Prostate gland (tissue), 2 donors: ENCODE measurements at places on chromosomes 2 and 18. TPM values are rescaled to one million over a fixed set of nuclear protein-coding genes. Genes with fewer than 3 reads are reported as not detected.
A peak's percentile ranks its signal among the peaks of the same experiment; 100 is the strongest.

- no peaks in the 10 kb centered on the region for H3K4me1 ChIP-seq
- no peaks in the 10 kb centered on the region for H3K36me3 ChIP-seq
- no peak overlapping the region for H3K4me3 ChIP-seq
- no peak for DNase-seq
These were observed 931.4 kb upstream of the ACVR2A start for GRCh38 chr2:146913476-146913875.

DNA sequence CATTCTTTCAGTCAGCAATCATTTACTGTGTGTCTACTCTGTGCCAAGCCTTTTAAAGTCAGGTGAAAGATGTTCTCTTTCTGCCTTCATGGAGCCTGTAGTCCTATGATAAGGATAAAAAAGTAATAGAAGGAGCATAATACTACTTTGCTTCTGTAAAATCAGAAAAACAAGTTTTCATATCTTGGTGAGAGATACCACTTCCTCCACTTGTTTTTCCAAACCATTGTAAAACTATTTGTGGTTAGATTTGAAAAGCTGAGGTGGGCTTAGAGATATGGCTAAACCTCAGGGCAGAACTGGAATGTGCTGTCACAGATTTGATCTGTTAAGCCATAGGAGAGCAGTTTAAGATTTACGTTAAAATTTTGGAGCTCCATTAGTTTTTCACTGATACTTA lies 104.7 kb upstream of the FAM117B start:
- DNase-seq = no peak
- no peaks in the 10 kb centered on the region for H3K4me1 ChIP-seq
- no peak overlapping the region for H3K4me3 ChIP-seq
- H3K27ac ChIP-seq = no peak overlapping the region

- no peaks in the 10 kb centered on the region for H3K4me1 ChIP-seq
- H3K27me3 ChIP-seq = no peaks in the 10 kb centered on the region
- no peak for DNase-seq
- no peak overlapping the region for H3K27ac ChIP-seq
- H3K36me3 ChIP-seq = no peaks in the 10 kb centered on the region
These were observed 23.7 kb downstream of the PCARE start for GRCh38 chr2:29050591-29050990.

DNA sequence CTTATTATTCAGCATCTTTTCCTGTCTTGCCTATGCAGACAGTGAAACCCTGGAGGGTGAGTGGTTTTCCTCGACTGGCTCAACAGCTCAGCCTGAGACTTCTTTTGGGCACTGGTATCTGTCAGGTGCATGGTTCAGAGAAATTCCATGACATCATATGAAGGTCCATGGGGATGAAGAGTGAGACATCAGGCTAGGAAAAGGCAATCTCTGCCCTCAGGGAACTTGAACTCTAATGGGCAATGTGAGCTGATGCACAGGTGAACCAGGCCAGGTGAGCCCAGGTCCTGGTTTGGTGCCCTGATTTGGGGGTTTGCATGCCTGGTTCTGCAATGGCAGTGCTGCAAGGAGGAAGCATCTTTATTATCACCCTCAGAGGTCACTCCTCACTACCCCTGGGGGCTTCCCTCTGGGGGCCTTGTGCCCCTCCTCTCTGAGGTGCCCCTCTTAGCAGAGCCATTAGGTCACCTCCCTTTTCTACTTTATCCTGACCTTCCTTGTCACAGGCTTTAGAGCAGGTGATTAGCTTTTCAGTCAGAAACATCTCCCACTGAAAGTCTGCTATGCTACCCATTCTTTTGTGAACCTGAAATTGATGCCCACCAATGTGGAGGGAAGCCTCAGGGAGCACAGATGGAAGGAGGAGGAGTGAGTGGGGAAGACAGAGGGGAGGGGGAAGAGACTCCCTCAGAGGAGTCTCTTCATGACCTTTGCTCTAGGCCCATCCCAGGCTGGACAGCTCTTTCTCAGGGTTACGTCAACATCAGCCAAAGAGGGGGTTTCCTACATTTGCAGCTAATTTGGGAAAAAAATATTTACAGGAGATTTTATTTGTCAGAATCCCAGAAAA lies 47.3 kb downstream of the MERTK start:
- DNase-seq = no peak
- peaks cover 16% of the 10 kb centered on the region for H3K4me1 ChIP-seq

DNA sequence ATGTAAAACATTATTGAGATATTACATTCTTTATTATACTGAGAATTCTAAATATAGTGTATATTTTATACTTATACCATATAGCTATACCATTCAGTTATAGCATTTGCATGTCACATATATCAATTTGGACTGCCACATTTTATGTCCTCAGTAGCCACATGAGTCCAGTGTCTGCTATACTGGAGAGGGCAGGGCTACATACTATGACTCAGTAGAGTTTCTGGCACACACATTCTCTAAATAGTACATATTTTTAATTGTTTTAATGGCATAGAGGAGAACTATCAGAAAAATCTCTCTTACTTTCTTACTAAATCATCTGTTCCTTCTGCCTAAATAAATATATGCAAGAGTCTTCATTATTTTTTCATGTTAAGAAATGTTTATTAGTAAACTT lies 55.4 kb upstream of the COL5A2 start:
- DNase-seq = no peak
- no peaks in the 10 kb centered on the region for H3K36me3 ChIP-seq
- H3K27me3 ChIP-seq = no peaks in the 10 kb centered on the region

- H3K36me3 ChIP-seq = no peaks in the 10 kb centered on the region
- no peaks in the 10 kb centered on the region for H3K4me1 ChIP-seq
- no peak overlapping the region for H3K4me3 ChIP-seq
- H3K27ac ChIP-seq = no peak overlapping the region
- H3K27me3 ChIP-seq = no peaks in the 10 kb centered on the region
These were observed 15.6 kb downstream of the IMPA2 start for GRCh38 chr18:11996907-11997306.

DNA sequence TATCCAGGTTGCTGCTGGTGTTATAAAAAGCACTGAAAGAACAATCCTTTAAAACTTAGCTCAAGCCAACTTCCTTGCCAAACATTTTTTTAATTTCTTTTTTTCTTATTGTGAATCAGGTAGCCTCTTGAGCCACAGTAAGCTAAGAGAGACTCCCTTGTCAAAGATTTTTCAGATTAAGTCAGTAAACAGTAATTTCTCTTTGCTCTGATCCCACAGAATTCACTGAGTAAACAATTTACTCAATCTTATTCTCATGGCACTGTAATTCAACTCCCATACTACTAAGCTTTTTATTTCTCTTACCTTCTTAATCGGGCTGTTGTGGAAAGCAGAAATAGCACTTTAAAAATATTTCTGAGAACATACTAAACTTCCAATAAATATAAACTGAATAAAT lies 82.7 kb downstream of the C2orf74 start:
- no peaks in the 10 kb centered on the region for H3K27me3 ChIP-seq
- no peak overlapping the region for H3K4me3 ChIP-seq
- H3K4me1 ChIP-seq = no peaks in the 10 kb centered on the region
- DNase-seq = no peak
- no peaks in the 10 kb centered on the region for H3K36me3 ChIP-seq

DNA sequence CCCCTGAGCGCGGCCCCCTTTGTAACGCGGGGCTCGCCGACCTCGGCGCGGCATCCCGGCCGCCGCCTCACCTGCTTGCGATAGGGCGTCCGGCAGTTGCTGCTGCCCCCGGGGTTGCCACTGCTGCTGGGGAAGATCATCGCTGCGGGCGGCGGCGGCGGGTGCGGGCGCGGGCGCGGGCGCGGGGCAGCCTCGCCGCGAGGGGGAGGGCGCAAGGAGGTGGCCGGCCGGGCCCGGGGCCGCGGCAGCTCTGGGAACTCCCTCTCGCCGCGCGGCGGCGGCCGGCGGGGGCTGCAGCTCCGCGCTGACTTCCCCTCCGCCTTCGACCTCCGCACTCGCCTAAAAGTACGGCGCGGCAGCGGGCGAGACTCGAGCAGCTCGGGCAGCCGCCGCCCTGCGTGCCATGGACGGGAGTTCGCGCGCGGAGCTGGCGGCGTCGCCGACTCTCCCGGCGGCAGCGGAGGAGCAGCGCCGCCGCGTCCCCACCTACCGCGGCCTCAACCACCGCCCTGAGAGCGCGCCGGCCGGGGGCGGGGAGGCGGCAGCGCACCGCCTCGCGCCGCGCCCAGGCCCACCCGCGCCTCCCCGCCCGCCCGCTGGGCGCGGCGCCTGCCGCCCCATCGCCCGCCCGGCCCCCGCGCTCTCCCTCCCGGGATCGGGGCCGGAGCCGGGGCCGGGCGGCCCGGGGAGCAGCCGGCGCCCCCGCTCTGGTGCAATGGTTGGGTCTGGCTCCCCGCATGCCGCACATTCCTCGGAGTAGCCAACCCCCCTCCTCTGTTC lies 86.0 kb downstream of the RBMS1 start:
- H3K36me3 ChIP-seq = no peaks in the 10 kb centered on the region
- peak overlapping the region; percentile 83 for H3K27ac ChIP-seq
- peak; percentile 43 for DNase-seq
- H3K27me3 ChIP-seq = no peaks in the 10 kb centered on the region
- H3K4me1 ChIP-seq = no peaks in the 10 kb centered on the region

DNA sequence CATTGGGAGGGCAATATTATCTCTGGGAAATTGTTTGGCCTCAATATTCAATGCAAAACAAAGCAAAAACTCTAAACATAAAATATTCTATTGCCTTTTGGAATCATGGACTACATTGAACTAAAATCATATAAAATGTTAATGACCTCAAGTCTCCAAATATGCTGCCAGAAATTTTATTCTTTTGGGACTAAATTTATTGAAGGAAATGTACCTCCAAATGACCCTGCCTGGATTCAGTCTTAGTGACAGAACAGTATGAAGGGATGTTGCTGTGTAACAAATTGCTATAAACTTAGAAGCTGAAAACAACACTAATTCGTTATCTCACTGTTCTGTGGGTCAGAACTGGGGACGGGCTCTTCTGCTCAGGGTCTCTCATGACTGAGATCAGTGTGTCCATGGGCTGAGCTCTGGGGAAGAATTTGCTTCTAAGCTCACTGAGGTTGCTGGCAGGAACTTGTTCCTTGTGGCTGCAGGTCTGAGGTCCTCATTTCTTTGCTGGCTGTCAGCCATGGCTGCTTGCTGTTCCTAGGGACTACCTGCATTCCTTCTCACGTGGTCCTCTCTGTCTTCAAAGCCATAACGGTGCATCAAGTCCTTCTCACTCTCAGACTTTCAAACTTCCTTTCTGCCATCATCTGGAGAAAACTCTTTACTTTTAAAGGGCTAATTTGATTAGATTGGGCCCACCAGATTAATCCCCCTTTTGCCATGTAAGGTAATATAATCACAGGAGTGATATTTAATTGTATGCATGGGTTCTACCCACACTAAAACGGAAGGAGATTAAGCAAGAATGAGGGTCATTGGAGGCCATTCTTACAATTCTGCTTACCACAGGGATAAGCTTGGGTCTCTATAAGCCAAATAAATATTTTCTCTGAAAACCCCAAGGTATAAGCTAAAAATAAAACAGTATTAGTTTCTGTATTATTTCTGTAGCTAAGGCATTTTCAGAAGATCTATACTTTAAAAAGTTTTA lies 149.0 kb downstream of the ADCYAP1 start:
- no peak for DNase-seq
- no peaks in the 10 kb centered on the region for H3K4me1 ChIP-seq
- H3K27ac ChIP-seq = no peak overlapping the region
- H3K4me3 ChIP-seq = no peak overlapping the region

DNA sequence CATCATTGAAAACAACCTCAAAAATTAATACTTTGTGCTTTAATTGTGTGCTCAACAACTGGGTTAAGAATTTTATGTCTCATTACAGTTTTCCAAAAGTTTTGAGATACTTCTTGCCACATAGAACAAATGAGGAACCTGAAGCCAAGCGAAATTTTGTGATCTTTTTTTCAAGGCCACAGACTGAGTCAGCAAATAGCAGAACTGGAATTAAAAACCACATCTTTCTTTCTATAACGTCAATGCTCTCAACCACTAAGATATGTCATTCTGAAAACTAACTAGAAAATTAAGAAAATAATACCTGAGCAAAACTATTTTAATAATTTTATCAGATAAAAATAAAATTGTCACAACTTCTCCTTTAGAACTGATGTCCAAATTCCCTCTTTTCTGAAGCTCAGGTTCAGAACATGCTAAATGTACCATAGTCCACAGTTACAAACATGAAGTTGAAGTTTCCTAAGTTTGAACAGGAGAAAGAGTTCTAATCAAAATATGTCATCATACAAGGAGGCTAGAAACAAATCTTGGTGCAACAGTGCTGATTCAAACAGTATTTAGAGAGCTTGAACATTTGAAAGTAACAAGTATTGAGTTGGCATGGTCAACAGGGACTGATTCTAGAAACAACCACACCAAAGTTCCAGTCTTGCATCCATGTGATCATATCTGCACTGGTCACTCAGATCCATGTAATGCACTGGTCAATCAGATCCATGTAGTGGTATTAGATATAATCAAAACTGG lies 27.6 kb upstream of the CALCRL start:
- DNase-seq = no peak
- H3K27ac ChIP-seq = no peak overlapping the region
- H3K27me3 ChIP-seq = no peaks in the 10 kb centered on the region
- H3K4me1 ChIP-seq = no peaks in the 10 kb centered on the region

DNA sequence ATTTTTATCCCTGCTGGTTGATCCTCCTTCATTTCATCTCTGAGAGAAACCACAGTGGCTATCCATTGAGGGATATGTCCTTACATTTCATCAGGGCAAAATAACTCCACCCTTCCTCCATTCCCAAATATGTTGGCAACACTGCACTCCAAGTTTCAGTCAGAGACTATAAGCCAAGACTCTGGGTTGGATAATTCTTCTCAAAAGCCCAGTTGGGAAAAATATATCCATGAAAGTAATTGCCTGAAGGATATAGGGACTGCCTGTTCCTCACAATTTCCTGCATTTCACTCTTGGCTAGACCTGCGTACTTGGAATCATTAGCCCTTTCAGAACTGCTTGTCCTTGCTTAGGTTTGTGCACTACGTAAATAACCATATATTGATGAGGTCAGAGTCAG lies 27.9 kb upstream of the EPB41L3 start:
- no peaks in the 10 kb centered on the region for H3K4me1 ChIP-seq
- no peaks in the 10 kb centered on the region for H3K36me3 ChIP-seq
- no peak for DNase-seq
- no peaks in the 10 kb centered on the region for H3K27me3 ChIP-seq
- no peak overlapping the region for H3K4me3 ChIP-seq

SLC4A3 gene
- 7.6 TPM for total RNA-seq

CWC22 gene
- total RNA-seq = 16.3 TPM

CHRND gene
- total RNA-seq = 1.4 TPM

DQX1 gene
- not detected for total RNA-seq

SPOPL gene
- 19.7 TPM for total RNA-seq

CMPK2 gene
- total RNA-seq = 13.7 TPM

COLEC12 gene
- 11.1 TPM for total RNA-seq

UNC80 gene
- 8.6 TPM for total RNA-seq
